Activated CD4-positive, alpha-beta T cell treated with anti-CD3 and anti-CD28 coated beads, Interleukin-2, amount 10 ng/mL, durations not matched to agents 24 days and 14 days (primary cell): ENCODE measurements at places on chromosomes 4 and X. TPM values are rescaled to one million over a fixed set of nuclear protein-coding genes. Genes with fewer than 3 reads are reported as not detected.
A peak's percentile ranks its signal among the peaks of the same experiment; 100 is the strongest.

DNA sequence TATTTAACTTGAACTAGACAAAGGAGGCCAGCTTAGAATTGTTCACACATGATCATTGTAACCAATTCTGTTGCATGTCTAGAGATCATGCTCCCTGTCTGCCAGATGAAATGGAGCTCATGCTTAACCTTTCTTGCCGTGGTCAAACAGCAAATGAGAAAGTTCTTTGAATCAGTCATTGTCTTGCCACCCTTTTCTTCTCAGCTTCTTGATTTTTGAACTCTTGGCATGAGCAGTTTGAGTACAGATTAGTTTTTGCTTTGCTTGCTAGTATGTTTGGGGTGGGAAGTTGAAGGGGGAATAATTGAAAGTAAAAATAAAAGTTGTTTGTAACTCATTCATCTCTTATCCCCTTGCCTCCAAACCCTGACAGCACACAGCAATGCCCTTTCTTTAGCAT is 4.7 kb downstream of the MTM1 start:
- DNase-seq: no peak

DNA sequence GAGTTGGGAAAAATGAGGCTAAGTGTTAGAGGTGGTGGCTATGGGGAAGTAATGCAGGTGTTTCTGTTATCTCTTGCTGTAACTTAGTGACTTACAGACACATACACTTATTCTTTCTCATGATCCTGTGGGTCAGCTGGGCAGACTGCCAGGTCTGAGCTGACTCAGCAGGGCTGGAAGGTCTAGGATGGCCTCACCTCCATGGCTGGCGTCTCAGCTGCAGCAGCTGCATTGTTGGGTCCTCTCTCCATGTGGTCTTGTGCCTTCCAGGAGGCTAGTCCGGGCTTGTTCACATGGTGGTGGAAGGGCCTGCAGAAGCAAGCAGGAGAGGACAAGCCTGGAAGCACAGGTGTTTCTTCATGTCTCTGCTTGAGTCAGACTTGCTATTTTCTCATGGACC is 172.7 kb downstream of the NHS start:
- no peak for DNase-seq

The VEGFC gene
- total RNA-seq: not detected in 2 replicates

GRCh38 chr4:53477038-53477565 is 99.7 kb downstream of the FIP1L1 start:
- DNase-seq: no peak

DNA sequence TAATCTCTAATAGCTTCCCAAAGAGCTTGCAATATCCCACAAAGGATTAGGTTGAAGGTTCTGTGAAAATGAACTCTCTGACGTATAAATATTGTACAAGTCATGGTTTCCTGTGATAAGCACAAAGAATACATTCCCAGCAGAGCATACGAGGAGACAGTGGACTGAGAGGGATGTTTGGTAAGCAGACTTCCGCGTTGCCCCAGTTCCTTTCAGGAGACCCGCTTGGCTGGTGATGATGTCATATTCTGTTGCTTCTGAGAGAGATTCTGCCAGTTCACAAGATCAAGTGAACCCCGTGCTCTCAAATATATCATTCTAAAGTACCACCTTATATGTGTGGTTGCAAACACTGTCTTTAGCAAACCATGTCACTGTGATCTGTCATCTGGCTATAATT is 323.9 kb upstream of the CASK start:
- DNase-seq: no peak

DNA sequence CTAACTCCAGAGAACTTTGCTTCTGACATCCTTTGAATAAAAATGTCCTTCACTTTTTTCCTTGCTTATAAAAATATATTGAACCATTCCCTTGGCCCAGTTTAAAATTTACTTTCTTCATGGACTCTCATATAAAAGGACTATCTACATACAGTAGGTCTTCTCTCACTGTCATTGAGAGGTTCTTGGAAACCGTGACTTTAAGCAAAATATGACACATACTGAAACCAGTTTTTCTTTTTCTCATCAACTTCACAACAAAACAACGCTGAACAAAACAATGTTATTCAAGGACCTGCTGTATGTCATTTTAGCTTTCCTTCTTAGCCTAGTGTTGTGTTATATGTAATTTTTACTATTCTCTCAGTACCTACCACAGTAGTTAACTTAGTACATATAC is 496.8 kb downstream of the CENPC start:
- no peak for DNase-seq

GRCh38 chrX:31603411-31604120 is 531.7 kb upstream of the FTHL17 start:
- DNase-seq: no peak

GRCh38 chr4:80184053-80184824 is 13.1 kb upstream of the PRDM8 start:
- peak; percentile 98 for DNase-seq

The TEX13D gene
- total RNA-seq: not detected in 2 replicates

The SOD3 gene
- total RNA-seq: not detected in 2 replicates

- DNase-seq: no peak
These were observed 377.1 kb upstream of the HS3ST1 start for GRCh38 chr4:11805842-11806241.

The TCEAL9 gene
- total RNA-seq: 0.37 and 0.38 TPM in 2 replicates

GRCh38 chr4:35771571-35771970 is 472.7 kb downstream of the ARAP2 start:
- DNase-seq: no peak

DNA sequence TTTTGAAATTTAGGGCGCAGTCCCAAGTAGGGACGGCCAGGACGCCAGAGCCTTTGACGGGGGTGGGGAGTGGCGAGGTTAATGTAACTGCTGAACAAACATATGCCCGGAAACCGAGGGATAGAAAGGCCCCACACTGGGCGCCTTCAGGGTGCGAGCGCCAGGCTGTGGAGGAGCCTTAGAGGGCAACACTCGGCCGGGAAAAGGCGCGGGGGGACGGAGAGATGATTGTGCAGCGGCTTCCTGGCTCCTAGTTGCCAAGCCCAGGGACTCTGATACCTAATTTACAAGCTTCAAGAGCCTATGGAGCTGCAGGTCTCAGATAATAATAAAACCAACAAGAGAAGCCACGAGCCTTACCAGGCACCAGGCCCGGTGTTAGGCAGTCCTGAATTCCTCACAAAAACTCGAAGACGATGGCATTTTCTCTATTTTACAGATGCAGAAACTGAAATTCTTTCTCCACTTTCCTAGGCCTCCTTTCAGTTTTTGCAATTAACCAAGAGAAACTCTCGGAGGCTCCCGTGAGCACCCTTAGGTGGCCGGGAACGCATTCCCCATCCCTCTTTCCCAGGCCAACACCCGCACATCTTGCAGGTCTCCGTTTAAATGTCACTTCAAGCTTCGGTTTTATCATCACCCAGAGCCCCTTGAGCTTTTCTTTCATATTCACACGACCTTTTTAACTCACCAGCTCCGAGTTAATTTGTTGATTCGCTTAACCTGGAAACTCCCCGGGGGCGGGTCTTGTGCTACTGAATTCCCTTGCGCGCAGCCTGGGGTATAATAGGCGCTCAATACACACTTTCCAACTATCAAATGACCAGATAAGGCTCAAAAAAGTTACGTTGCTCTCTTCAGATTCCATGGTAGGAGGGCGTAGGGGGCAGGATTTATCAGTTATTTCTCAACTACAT is 6.4 kb upstream of the GSX2 start:
- peak; percentile 62 for DNase-seq

DNA sequence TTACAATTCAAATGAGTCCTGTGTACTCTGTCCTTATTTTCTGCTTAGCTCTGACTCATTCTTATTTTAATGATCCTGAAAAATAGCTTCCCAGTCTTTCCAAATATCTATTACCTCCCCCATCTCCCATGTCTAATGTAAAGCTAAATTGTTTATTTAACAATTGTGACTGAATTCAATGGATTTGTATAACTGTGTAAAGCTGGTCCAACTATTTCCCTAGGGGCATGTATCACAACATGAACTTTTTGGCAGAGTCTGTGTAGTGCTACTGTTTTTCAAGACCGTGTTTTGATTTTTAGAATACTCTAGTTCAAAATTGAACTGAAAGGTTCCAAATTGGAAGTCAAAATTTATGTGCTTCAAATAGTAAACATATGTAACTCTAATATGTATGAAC is 67.8 kb downstream of the SPCS3 start:
- DNase-seq: no peak

DNA sequence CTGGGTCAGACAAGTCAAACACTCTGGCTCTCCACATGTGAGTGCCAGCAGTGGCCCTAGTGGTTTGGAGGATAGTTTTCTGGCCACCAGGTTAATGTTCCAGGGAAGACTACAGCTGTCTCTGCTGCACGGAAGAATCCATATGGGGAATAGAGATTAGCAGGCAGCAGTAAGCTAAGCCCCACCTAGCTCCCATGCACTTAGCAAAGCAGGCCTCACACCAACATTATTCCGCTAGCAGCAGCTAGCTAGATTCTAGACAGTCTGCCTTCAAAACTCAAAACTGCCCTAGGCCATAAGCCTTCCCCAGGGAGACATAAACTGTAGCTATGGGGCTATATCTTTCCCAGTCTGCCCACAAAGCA is 203.4 kb downstream of the CHIC1 start:
- DNase-seq: no peak

GRCh38 chrX:120697053-120697452 is 67.2 kb upstream of the C1GALT1C1 start:
- DNase-seq: peak; percentile 88

DNA sequence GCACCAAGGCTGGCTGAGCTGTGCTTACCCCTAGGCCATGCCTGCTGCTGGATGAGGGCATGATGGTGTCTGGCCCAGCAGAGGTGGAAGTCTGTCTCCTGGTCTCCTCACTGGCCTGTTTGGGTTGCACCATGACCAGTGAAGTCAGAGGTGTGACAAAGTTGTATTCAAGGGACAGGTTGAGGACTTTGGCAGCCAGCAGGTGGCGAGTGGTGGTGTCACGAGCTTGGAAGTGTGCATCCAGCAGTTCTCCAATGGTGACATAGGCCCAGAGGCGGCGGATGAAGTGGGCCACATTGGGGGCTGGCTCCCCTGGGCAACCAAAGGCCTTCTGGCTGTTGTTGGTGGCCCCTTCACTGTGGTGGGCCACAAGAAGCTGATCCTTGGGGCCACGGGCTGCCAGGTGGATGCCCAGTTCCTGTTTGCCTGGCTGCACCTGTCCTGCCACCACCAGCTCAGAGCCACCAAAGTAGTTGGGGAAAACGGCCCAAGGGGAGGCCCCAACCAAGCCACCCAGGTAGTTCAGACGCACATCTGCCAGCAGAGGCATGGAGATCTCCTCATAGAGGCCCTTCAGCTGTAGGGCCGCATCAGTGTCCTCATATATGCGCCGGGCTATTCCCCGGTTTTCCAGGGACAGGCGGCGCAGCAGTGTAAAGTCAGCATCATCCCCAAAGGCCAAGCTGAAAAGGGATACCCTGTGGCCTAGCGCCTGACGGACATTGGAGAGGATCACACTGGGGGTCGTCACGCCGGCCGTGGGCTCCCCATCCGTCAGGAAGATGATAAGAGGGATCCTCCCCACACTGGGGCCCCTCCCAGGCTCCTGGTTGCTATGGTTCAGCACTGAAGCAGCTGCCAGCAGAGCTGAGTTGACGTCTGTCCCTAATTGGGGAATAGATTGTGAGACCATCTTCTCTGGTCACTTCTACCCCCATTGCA is 39.7 kb downstream of the ITIH6 start:
- DNase-seq: no peak

The ARHGAP24 gene
- not detected in 2 replicates for total RNA-seq

DNA sequence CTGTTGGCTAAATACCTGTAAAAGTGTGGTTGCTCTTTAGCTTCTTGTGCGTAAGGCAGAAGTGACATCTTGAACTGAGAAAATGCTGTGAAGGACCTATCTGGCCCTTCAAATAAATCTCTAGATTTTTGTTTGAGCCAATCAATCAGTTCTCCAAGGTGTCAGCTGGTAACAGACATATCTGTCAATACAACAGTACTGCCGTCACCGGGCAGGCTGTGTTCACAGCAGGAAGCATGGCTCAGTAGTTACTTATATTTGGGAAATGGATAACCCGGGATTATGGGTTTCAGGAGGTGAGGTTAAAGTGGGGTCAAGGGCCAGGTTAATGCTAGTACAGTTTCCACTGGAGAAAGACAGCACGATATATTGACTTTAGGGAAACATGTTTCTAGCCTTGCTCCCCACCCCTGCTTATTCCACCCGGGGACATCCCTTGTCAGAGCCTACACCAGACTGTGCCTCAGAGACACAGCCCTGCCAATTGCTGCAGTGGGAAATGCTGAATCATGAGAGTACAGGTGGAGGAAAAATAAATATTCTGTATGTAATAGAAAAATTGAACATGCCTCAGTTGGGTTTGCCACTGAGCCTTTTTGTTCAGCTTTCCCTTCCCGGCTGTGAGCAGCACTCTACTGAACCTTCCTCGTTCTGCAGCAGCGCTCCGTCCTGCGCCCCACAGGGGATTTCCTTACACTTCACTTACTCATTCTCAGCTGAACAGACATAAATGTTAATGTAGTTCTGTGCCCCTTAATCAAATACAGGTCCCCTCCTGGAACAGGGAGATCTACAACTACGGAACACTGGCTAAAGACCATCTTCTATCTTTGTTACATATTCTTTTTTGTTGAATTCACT is 121.1 kb downstream of the MGST2 start:
- DNase-seq: no peak

DNA sequence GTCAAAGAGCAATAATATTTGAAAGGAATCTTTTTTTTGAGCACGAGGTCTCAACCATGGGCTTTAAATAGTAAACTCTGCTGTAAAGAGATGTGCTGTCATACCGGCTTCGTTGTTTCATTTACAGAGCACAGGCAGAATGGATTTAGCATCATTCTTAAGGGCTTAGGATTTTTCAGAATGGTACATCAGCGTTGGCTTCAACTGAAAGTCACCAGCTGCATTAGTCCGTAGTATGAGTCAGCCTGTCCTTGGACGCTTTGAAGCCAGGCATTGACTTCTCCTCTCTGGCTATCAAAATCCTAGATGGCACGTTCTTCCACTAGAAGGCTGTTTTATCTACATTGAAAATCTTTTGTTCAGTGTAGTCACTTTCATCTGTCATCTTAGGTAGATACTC is 23.6 kb downstream of the COX18 start:
- no peak for DNase-seq

GRCh38 chrX:16312761-16313623 is 145.7 kb downstream of the MAGEB17 start:
- no peak for DNase-seq
